ENCODE measurements at places on chromosomes 13 and 19.
A peak's percentile ranks its signal among the peaks of the same experiment; 100 is the strongest.

DNA sequence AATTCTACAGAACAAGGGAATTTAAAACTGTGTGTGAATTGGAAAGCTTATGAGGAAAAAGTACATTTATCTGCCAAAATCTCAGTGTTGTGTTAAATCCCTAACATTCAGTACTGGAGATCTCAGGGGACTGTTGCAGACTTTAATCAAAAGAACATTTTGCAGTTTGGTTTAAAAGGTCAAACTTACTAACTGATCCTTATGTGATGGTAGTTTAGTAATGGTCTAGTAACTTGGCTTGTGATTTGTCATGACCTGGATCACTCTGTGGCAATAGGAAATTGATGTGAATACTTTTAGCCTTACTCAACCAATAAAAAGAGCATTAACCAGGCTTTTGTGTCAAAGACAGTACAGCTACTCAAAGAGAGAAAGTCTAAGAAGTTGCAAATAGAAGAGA, 862.1 kb upstream of the MIR17HG start:
- DNase-seq = no peak

- no peak for DNase-seq
Observed at GRCh38 chr13:79070343-79070974, 335.6 kb downstream of the RBM26 start.

- DNase-seq = no peak
Observed at GRCh38 chr19:4647676-4648644, 8.6 kb downstream of the TNFAIP8L1 start.

GRCh38 chr13:111852725-111853518, 214.0 kb upstream of the SOX1 start:
- DNase-seq = no peak

DNA sequence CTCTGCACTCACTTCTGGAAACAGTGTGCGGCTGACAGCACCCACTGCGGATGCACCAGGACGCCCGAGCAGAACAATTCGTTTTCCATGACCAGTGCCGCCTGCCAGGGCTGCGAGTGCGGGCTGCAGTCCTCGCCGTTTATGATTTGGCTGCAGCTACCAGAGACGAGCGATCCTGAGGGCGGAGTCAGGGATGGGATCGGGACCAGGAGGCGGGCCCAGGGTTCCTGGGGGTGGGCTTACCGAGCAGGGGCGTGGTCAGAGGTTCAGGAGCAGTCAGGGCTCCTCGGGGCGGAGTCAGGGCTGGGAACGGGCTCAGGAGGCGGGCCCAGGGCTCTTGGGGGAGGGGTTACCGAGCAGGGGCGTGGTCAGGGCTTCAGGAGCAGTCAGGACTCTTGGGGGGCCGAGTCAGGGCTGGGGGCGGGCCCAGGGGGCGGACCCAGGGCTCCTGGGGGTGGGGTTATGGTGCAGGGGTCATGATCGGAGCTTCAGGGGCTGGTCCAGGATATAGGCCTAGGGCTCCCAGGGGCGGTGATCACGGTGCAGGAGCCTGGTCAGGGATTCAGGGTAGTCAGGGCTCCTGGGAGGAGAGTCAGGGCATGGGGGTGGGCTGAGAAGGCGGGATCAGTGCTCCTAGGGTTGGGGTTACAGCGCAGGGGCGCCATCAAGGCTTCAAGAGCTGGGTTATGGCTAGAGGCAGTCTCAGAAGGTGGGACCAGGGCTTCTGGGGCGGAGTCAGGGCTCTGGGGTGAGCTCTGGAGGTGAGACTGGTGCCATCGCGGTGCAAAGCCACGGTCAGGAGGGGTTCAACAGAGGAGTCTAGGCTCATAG, 1.7 kb downstream of the KLK4 start:
- peak; percentile 26 for DNase-seq
